H54 (cell line): ENCODE measurements at places on chromosomes 7 and 10.
A peak's percentile ranks its signal among the peaks of the same experiment; 100 is the strongest.

GRCh38 chr10:66321723-66322665 is 603.8 kb upstream of the LRRTM3 start:
- no peak for DNase-seq

DNA sequence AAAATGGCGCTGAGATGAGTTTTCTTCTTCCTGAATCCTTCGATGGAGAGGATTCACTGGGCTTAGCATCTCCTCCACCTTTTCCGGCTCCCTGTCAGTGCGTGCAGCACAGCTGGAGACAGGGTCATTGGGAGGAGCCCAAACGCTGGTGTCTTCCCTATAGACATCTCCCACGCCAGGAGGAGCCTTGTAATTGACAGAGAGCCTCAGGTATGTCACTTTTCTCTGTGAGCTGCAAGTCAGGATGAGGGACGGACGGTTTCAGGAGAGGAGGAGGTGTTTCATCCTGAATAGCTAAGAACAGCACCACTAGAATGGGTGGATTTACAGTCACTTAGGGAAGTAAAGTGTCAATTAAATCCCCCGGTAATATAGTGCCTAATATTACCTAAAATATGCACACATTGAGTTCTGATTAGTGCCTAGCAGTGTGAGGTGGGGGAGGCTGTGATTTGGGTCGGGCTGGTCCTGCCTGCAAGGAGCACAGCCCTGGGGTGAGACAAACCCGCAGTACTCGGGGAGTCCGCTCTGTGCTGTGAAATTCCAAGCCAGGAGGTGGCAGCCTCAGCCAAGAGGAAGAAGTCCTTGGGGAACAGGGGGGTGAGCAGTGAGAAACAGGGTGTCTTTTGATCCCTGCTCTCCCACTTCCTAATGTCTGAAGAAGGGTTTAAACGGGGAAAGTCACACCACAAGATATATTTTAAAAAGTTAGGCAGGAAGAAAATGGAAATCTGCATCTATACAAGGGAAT is 28.2 kb downstream of the IL15RA start:
- DNase-seq, result peak; percentile 36

DNA sequence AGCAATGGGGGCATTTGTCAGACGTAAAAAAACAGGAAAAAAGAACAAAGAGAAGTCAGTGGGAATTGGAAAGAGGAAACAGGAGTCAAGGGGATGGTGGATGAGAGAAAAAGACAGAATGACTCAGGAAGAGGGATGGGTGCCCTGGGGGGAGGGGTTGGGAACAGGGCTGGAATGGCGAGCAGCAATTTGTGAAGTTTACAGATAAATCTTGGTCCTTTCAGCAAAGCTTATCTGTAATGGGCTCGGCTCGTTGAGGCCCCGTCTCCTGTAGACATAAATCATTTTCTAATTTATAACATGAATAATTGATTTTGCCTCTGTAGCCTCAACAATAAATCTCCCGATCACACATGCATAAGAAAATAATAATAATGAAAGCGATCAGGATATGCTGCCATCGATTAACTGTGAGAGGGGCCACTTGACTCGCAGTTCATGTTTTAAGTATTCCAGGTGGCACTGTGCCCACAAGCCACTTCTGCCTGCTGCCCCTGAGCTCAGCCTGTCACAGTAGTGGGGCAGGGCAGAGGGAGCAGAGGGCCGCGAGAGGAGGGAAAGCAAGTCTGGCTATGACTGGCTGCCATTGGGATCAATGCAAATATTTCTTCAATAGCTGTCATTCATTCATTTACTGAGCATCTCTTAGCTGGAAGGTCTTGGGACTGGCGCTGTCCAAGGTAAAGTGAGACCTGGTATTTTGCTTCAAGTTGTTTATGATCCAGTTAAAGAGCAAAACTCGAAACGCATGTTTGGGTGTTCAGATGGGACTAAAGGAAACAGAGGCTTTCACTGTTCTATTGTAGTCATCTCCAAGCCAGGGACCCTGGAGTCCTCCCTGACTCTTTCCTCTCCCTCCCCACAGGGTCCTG is 47.4 kb upstream of the R3HCC1L start:
- DNase-seq, result no peak

DNA sequence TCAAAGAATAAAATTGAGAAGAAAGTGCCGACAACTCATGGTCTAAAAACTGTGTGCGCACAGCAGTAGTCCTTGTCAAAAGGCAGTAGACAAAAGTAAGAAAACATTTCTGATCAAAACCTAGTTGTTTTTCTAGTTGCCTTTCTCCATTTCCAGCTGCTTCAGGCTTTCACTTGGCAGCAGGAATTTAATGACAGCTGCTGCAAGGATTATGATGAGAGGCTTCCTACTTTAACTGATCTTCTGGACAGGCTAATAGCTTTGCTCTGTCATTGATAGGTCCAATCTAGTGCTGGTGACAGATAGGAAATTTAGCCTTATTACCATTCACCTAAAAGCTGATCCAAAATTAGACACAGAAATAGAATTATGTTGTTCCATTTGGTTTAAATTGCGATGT is 110.7 kb upstream of the SEMA3C start:
- no peak for DNase-seq

DNA sequence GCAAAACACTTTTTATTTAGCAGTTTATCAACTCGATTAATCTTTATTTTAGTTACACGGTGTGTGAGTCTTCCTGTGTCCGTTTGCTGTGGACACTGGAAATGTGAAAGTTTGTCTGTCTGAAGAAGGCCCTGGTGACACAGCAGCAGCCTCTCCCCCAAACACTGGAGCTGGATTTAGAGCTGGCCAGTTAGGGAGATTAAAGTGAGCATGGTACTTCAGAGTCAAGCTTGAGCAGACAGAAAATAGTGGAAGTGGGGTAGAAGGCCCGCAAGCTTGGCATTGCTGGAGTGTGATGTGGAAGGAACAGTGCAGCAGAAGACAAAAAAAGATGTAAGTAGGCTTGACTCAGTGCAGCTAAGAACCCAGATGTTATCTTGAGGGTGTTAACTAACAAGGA is 85.9 kb downstream of the POM121L12 start:
- DNase-seq, result no peak

- no peak for DNase-seq
These were observed 4.8 kb downstream of the FBH1 start for GRCh38 chr10:5894873-5895272.
